Hippocampal formation (tissue), 2 donors: ENCODE measurements at places on chromosomes 6 and 20.

DNA sequence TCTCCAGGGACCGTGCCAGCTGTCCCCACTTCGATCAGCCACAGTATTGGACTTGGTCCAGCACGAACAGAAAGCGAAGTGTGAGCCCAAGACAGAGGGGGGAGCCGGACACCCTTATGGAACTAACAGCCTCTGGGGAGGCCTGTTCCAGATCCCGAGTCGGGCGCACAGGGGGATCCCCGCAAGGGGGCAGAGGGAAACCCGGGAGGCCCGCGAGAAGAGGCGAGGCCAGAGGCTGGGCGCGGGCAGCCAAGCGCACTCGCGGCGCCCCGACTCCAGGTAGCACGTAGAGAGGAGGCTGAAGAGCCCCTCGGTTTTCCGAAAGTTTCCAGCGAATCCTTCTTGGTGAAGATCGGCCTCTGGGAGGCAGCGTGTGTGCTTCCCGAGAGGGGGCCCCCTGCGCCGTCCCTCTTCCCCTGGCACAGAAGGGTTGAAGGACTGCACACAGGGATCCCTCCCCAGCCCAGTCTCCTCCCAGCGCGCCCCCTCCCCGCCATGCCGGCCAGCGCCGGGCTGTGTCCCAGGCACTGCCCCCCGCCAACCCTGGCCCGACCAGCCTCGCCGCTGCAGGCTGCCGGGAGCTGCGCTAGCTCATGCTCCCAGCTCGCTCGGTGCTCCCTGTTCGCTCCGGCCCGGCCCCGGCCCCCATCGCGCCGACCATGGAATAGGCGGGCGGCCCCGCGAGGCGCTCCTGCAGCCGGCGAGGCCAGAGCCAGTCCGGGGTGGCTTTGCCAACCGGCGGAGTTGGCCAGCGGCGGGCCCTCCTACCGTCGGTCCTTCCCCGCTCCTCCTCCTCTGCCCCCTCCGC lies 577 bp upstream of the SLC24A3 start:
- peak; percentile 22 for DNase-seq

GRCh38 chr6:41922154-41922553 lies 855 bp downstream of the BYSL start:
- DNase-seq: no peak

DNA sequence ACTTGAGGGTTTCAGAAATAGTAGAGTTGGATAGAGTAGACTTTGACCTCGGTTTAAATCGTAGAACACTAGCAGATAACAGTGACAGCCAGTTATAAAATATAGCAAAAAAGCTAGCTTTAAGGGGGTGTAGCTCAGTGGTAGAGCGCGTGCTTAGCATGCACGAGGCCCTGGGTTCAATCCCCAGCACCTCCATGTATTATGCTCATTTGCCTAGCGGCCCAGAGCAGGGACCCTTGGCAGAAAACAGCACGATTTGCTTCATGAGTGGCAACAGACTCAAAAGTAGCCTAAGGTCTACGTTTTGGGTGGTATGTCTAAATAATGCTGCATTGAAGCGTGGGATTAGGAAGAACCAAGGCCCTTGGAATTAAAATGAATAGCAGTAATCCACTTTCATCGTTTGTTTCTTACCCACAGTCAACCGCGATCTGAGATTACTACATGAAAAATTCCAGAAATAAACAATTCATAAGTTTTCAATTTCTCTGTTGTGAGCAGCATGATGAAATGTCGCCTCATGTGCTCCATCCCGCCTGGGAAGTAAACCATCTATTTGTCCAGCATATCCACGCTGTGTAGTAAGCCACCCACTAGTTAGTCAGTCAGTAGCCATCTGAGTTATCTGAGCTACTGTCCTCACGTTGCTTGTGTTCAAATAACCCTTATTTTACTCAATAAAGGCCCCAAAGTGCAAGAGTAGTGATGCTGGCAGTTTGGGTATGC lies 184.9 kb downstream of the GPX5 start:
- no peak for DNase-seq

GRCh38 chr6:487956-488355 lies 96.4 kb downstream of the IRF4 start:
- DNase-seq: peak; percentile 86

DNA sequence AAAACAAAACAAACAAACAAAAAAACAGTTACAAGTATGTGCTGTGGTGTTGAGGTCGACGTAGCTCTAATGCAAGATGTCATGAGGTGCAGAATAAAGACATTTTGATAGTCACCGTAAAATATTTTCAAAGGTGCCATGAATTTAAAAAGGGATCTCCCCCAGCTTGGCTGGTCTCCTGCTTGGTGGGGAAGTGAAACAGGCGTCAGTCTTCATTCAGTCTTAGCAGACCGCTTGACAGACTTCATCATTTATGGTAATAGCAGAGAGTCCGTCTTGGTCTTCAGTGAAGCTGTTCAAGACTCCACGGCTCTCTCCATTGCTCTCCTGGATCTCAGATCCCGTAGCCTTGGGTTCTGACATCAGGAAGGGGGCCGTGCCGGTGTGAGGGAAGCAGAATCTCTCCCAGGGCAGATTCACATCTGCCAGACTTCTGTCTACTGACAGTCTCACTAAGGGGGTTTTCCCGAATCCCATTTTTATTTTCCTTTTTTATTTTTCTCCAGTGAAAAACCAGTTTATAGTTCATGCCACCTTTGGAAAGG lies 1.6 kb downstream of the SLC24A3 start:
- no peak for DNase-seq

DNA sequence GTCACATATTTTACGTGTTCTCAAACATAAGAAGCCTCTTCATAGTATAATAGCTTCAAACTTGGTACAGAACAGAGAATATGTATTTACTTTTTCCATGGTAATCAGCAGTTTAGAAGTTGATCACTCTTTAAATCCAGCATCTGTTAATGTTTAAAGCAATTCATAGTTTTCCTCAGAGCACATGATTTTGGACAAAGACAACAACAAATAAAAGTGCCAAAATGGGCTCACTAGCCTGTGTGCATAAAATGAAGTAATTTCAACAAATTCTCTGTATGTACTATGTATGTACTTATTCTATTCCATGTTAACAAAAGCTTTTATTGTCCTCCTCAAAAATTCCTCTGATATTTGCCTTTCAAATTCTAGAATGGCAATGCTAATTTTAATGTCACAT lies 38.1 kb upstream of the UST start:
- DNase-seq: no peak

DNA sequence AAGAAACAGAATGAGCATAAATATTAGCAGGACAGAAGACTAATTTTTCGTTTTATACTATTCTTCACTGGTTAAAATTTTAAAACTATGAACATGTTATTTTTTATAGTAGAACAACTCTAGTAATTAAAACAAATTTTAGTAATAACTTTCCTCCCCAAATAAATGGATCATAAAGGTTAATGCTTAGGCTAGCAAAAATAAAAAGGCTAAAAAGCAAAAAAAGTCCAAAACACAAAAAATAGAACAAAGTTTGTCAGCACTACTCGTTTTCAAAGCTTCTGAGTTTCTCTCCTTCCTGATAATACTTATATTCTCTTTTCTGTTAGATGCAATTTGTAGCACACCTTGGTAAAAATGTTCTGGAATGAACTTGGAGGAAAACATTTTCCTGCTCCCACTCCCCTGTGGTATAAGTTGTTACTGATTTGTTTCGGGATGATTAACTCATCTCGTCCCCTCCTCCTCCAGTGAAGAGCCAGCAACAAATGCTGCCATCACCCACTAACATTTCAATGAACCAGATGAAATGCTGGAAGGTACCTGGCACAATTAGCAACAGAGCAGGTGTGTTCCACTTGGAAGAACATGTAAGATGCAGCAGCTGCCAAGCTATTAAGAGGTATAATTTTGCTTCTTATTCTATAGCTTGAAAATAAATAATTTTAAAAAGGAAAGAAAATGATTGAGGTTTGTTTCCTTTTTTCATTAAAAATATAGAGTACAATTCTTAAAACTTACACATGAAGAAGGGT lies 130.5 kb downstream of the MYB start:
- no peak for DNase-seq

DNA sequence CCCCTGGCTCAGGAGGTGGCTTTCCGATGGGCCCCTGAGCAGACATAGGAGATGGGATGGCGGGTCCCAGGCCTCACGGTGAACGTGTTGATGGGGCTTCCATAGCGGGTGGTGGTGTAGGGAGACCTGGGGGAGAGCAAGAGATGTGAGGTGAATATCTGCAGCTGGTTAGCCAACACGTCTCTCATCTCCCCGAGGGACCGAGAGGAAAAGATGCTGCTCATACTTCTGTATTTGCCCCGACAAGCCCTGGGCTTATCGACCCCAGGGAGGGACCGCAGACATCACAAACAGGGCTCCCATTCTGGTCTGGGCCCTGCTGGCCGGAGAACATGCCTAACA lies 38.7 kb downstream of the C6orf132 start:
- DNase-seq: no peak

- DNase-seq: no peak
Measured at GRCh38 chr20:61757-62156, 25.7 kb upstream of the DEFB125 start.

DNA sequence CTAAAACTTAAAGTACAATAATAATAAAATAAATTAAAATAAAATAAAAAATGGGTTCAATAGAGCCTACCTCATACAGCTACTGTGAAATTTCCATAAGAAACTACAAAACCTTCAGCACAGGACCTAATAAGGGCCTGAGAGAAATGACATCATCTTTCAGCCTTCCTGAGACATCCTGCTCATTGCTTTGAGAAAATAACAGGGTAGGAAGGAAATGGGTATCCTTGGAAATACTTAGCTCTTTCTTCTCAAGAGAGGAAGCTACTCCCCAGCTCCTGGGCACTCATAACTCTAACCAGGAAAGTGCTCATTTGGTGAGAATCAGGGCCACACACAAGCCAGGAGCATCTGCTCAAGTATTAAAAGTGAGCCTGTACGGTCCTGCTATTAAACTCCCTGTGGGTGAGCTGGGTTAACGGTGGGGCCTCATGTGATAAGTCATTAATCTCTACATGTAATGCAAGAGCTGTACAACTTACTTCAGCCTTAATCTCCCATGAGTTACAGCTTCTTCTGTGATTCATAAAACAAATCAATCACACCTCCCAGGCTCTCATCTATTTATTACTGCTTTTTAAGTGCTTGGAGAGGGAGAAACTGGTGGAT lies 141.4 kb downstream of the MAFB start:
- no peak for DNase-seq

DNA sequence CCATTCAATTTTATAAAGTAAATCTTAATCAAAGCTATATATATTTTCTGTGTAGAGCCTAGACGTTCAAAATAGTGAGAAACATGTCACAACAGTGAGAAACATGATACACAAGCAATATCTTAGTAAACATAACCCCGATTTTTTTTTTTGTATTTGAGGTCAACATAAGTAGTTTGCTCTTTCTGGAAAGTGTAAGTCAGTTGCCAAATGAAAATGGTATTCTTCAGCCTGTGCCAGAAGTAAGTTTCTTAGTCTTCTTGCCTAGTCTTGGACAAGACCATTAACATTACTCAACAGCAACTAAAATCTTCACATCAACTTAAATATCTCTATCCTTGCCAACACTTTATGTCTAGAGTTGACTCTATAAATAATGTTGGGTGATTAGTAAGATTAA lies 59.7 kb downstream of the METTL24 start:
- DNase-seq: no peak

DNA sequence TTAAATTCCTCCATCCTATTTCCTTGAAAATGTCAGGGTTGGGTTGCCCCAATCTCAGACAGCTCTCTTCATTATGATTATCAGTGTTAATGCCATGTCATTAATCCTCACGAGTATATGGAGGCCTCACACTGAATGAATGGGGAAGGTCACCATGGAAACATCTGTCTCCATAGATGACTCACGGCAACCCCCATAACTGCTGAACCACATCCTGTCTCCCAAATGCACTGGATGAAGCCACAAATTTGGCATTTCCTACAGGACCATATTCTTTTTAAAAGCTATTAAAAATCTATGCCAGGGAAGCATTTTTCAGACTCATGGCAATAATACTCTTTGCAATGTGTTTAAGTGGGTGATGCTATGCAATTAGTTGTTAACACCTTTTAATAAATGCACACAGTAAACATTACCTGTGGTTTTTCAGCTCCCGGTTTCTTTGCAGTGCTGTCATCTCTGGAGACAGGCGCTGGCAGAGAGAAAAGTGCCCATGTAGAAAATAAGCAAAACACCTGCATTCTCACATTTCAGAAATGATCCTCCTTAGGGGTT lies 80.1 kb upstream of the PTPRK start:
- DNase-seq: no peak

DNA sequence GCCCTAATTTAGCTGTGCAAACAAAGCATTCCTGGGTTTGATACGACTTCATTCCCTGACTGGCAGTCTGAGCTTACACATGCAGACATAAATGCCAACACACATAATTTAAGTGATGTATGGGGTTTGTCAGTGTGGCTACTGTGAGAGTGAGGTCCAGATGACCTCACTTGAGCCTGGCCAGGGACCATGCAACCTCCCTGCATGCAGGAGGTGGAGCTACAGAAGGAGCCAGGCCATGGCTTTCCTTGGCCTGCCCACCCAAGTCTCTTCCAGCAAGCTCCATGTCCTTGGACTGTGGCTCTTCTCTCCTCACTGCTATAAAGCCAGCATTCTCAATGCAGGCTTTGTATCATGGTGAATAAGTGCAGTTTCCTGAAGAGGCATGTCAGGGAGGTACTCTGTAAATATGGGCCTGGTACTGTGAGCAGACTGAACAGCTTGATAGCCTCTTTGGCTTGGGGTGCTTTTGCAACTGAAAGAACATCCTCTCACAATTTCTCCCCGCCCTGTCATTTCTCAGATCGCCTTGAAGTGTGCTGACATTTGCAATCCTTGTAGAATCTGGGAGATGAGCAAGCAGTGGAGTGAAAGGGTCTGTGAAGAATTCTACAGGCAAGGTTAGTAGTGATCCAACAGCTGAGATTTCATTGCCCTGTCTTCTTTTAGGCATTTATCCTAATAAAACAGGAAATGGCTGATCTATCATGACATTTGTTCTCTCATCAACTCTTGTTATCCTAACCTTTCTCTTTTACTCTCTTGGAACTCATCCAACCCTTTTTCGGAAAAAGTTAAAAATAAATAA lies 69.2 kb downstream of the MTFR2 start:
- no peak for DNase-seq

- no peak for DNase-seq
Measured at GRCh38 chr20:20130399-20130798, 78.1 kb downstream of the CFAP61 start.

- no peak for DNase-seq
Measured at GRCh38 chr6:150255840-150256239, 113.0 kb upstream of the IYD start.

GRCh38 chr6:37990762-37991525 lies 171.4 kb downstream of the ZFAND3 start:
- no peak for DNase-seq

DNA sequence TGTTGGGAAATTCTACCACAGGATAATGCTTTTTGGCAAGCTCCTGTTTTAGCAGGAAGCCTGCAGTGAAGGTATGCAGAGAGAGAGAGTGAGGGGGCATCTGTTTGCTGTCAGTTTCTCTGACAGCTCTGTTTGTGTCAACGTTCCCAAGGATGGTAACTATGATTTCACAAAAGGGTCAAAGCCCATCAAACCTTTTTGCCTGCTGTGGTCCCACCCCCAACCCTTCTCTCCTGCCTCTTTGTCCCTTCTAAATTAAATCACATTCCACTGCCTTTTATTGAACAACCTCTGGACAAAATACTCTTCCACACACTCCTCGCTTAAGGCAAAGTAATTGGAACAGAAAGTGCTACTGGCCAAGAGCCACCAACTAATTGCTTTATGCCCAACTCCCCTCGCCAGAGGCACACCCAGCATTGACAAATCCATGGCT lies 128.3 kb downstream of the TSHZ2 start:
- DNase-seq: no peak

GRCh38 chr6:165109011-165109410 lies 200.4 kb downstream of the C6orf118 start:
- no peak for DNase-seq
